ENCODE measurements at places on chromosomes 7 and 10.

GRCh38 chr7:116952635-116953371 lies 498 bp upstream of the ST7 start:
- peak; percentile 93 for DNase-seq

- DNase-seq: no peak
Observed at GRCh38 chr10:91432175-91432574, 22.0 kb downstream of the HECTD2 start.

DNA sequence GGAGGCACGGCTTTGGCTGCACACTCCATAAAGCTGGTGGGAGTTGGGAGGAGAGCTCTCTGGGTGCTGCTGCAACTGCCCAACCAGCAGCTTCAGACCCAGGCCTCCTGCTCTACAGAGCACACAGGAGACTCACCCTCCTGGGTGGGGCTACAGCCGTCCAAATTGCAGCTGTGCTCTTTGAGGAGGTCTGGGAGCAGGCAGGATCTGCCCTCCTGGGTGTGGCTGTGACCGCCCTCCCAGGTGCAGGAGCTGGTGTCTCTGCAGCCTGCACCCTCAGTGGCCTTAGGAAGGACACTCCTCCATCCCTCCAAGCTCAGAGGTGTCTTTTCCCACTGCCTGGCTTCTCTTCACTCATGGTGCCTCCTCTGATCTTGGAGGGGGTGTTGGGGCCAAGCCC lies 20.0 kb upstream of the PRF1 start:
- DNase-seq: no peak

GRCh38 chr10:120989996-120990598 lies 138.9 kb downstream of the WDR11 start:
- DNase-seq: no peak

GRCh38 chr7:113912876-113913275 lies 5.9 kb downstream of the PPP1R3A start:
- DNase-seq: no peak

DNA sequence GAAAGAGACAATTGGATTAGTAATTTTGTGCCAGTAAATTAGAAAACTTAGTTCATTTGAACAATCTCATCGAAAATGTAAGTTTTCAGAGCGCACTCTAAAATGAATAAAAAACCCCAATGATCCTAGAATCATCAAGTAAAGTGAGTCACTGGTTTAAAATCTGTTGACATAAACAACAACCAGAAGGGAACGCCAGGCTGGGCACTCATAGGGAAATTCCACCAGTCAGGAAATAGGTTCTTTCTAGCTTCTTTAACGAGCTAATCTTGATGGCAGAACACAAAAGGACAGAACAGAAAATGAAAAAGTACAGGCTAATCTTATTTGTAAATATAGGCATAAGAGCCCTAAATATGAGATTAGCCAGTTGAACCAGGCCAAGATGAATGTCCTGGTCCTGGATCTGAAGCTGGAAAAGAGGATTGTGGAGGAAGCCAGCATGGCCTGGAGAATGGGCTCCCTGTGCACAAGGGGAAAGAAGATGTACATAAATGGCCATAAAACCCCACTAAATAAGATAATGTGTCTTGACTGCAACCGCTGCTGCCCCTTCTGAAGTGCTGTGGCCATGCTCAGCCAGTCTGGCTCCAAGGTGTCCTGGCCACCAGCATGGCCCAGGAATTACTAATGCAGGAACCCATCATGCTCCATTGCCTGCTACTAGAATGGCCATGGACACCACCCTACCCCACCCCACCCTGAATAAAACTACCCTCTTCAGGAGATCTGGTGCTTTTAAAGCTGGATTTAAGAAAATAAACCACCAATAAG lies 114.0 kb downstream of the WDFY4 start:
- peak; percentile 54 for DNase-seq

DNA sequence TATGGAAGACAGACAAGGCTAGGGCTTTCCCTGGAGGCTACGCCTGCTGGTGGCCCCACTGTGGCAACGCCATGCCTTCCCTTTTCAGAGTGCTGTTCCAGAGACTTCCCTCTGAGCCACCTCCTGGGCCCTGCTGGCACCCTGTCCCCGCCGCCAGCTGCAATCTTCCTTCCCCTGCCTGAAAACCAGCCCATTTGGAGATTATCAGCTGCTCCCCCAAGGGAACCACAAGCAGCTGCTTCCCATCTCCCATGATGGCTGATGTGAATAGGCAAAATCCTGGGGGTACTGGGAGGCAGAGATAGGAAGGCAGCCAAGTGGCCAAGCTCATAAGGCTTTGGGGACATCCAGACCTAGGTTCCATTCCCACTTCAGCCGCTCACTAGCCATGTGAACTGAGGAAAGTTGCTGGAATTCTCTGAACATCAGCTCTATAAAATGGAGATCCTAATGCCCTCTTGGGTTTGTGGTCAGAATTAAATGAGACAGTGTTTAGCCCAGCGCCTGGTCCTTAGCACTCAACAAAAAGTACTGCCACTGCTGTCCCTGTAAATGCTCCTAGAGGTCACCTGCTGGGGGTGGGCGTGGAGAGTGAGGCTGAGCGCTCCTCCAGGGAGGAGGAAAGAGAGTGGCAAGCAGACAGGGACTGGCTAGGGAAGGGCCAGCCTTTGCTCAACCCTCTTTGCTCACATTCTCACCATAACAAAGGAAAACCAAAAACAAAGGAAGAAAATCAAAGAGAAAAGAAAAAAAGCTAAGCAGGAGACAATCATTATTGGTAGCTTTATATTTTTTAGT lies 5.9 kb downstream of the TSPAN33 start:
- DNase-seq: no peak

DNA sequence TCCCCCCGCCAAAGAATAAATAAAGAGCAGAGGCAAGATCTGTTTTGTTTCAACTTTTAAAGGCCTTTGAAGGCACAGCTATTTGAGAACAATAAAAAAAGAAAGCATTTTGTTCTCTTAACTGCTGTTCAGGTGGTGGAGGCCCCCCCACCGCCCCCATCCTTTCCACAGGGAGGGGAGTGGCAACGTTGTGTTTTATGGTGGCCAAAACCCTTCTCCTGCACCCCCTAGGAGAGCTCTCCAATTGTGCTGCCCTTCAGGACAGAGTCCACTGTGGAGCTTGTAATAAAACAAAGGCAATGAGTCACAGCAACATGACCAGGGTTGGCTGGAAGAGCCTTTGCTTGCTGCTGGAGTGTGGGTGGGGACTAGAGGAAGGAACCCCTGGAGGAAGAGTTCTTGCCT lies 987.9 kb downstream of the KCNMA1 start:
- DNase-seq: peak; percentile 40

DNA sequence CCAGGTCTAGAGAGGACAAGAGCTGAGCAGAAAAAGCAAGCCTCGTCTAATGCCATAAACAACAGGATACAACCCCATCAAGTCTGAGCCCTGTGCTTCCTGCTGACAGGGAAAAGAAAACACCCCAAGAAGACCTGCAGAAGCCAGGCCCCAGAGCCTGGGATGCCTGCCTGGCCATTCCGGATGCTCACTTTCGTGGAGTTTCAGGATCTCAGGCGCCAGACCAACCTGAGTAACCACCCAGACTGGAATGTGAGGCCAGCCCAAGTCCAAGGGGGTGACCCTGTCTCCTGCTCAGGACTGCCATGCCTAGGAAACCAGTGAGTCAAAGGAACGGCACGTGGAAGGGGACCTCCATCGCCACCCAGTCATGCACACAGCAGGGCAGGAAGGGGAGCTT lies 74.3 kb downstream of the PLXNA4 start:
- no peak for DNase-seq

DNA sequence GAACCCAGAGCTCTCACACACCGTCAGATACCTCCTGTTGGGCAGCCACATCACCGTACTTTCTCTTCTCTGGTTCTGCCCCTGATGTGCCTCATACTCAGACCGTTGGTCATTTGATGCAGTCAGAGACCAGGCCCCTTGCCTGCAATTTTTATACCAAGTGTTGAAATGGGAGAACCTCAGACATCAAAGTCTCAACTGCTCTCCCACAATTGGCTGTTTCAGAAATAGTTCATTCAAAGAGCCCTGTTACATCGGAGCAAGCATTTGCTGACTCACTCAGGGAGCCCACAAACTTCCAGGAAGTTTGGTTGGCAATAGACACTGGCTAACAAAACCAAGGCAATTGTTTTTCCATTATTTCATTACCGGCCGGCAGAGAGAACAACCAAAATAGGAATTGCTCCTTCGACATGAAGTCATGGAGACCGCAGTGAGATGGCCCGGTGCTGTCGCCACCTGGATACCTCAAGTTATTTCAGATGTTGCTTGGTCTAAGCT lies 33.5 kb upstream of the ADAM12 start:
- peak; percentile 8 for DNase-seq

GRCh38 chr7:24721481-24722001 lies 35.7 kb downstream of the GSDME start:
- no peak for DNase-seq

- DNase-seq: peak; percentile 28
Observed at GRCh38 chr10:57754803-57755202, 512.9 kb downstream of the IPMK start.

DNA sequence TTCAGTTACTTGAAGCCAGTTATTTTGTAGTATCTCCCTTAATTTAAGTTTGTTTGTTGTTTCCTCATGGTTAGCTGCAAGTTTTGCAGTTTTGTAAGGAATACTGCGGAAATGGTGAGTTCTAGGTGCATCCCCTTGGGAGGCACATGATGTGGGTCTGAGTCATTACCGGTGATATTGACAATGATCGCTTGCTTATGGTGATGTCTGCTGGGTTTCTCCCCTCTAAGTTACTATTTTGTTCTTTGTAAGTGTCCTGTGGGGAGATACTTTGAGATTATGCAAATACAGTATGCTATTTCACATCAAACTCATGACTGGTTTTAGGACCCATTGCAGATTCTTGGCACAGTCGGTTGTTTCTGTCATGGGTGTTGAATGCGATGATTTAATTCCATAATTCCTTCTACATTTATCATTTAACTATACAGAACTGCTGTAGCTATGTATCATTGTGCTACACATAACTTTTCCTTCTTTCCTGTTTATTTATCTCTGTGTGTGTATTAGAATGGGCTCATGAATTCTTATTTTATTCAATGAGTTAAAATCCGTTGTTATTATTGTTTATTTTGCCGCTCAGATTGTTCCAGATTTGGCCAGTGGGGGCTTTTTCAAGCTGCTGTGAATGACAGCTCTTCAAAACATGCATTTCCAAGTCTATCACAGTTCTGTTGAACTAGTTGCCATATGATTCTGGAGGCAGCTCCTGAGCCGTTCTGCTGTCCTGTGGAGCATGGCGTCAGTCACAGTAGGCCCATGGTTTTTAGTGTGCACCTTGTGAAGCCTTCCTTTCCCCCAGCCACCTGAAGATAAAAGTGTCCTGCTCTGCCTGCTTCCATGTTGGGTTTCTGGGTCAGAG lies 18.4 kb downstream of the TSPAN14 start:
- no peak for DNase-seq

DNA sequence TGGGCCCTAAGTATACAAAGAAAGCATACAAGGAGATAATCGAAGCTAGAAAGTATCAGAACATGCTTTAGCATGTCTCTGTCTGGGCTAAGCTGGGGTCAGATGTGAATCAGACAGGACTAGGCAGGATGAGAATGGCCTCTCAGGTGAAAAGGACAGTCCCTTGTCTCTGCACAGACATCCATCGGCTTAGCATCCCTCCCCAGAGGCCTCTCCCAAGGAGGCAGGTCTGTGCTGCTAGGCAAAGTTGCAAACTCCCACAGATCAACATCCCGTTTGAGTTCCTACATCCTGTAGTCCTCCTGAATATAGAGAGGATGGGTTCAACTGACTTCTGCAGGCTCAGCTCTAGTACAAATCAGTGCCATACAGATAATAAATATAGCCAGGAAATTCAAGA lies 24.5 kb downstream of the CHST15 start:
- no peak for DNase-seq

DNA sequence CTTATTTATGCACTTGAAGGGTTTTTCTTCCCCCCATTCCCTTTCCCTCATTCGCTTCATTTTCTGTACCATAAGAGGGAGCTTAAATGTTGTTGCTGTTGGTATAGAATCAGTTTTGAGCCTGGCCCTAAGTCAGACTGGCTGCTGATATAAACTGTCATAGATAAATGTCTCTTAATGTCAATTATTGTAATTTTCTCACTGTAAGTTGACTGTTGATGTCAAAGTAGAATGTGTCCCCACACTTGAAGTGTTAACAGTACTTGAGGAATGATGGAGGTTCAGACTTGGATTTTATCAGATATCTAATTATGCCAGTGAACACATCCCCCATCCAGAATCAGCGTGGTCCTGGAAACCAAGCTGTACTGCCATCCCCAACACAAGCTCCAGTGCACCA lies 87.8 kb downstream of the PRR15 start:
- DNase-seq: no peak

DNA sequence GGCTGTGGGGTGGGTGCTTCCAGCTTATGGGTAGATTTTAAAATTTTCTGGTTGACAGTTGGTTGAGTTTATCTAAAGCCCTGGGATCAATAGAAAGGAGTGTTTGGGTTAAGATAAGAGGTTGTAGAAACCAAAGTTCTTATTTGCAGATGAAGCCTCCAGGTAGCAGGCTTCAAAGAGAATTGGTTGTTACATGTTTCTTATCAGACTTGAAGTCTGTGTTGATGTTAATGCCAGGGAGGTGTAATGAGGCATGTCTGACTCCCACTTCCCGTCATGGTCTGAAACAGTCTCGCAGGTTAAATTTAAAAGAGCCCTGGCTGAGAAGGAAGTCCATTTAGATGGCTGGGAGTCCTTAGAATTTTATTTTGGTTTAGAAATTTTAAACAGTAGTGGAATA lies 165.2 kb upstream of the TMEM72 start:
- DNase-seq: peak; percentile 25

GRCh38 chr10:26478061-26478460 lies 39.9 kb downstream of the APBB1IP start:
- no peak for DNase-seq

GRCh38 chr7:24576171-24577025 lies 3.1 kb downstream of the PALS2 start:
- peak; percentile 89 for DNase-seq

Measured in DMS53 (cell line).